ENCODE measurements at places on chromosomes 2 and 18. TPM values are rescaled to one million over a fixed set of nuclear protein-coding genes. Genes with fewer than 3 reads are reported as not detected.
A peak's percentile ranks its signal among the peaks of the same experiment; 100 is the strongest.

GRCh38 chr2:173086518-173087213, 11.0 kb downstream of the MAP3K20 start:
- no peak overlapping the region for H3K27ac ChIP-seq
- no peak for DNase-seq
- peaks cover 1% of the 10 kb centered on the region for H3K36me3 ChIP-seq
- H3K4me3 ChIP-seq = no peak overlapping the region
- peaks cover 24% of the 10 kb centered on the region for H3K27me3 ChIP-seq

- peaks cover 27% of the 10 kb centered on the region for H3K27me3 ChIP-seq
- no peak overlapping the region for H3K27ac ChIP-seq
- no peak overlapping the region for H3K4me3 ChIP-seq
- H3K4me1 ChIP-seq = peaks cover 7% of the 10 kb centered on the region
Measured at GRCh38 chr2:10887476-10887875, 24.3 kb upstream of the KCNF1 start.

CLEC4F gene
- not detected for total RNA-seq

DNA sequence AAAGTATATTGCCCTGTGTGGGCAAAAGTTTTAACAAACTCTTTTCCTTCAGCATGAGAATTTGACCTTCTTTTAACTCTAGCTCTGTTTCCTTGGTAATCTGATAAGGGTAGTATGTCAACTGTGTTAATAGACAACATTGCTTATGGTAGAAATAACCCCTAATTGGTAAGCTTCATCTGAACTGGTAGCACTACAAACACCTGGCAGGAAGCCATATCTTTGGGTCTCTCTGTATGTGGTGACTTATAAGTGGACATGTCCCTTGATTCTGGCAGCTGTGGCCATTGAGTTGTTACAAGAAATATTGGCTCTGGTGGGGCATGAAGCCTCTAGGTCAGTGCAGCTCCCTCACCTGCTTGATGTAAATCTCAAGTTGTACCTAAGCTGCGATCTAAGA, 46.9 kb downstream of the MBD5 start:
- peaks cover 8% of the 10 kb centered on the region for H3K36me3 ChIP-seq
- no peak overlapping the region for H3K4me3 ChIP-seq
- no peak overlapping the region for H3K27ac ChIP-seq

DNA sequence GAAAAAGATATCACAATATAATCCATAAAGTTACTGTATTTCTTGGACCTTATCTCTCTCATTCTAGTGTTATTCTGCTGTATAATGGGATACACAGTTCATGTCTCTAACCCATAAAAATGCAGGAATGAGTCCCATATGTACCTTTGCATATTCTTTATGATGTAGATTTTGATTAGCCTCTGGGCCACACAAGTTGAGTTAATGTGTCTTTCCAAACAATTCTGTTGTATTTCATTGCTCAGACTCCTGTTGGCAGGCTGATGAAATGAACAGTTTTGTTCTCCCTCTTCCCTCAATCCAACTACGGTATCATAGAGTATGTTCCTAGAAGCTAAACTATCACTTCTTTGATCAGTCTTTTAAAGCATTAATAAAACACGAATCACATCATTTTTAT, 113.2 kb upstream of the SATB2 start:
- H3K36me3 ChIP-seq = no peaks in the 10 kb centered on the region
- no peaks in the 10 kb centered on the region for H3K27me3 ChIP-seq
- no peaks in the 10 kb centered on the region for H3K4me1 ChIP-seq
- no peak overlapping the region for H3K4me3 ChIP-seq
- DNase-seq = no peak

DNA sequence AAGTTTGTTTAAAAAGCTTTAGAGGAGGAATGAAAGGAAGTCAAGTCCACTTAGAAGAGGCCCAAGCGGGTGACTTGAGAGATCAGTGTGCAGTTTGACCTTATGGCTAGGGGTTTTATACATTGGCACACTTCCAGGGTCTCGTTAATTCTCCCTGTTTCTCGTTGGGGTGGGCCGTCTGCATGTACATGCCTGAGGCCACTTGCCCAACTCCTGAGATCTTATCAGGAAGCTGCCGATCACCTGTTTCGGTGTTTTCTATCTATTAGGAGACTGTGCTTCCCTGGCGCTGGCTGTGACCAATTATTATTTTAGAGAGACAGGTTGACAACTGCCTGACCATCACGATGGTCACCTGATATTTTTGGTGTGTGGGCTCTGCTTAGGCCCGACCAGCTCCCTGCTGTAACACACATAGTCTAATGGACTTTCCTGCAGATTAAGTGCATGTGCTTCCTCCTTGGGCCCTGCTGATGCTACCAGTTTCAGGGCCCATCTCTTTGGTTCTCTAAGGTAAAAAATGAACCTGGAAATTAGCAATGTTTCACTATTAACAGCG, 31.0 kb upstream of the MSH6 start:
- no peak for DNase-seq
- H3K27me3 ChIP-seq = peaks cover under 1% of the 10 kb centered on the region
- peaks cover 12% of the 10 kb centered on the region for H3K4me1 ChIP-seq
- H3K4me3 ChIP-seq = peak overlapping the region; percentile 47
- peaks cover 7% of the 10 kb centered on the region for H3K36me3 ChIP-seq

- no peak overlapping the region for H3K4me3 ChIP-seq
- no peak for DNase-seq
- no peak overlapping the region for H3K27ac ChIP-seq
- H3K36me3 ChIP-seq = no peaks in the 10 kb centered on the region
Measured at GRCh38 chr2:215489288-215489848, 53.5 kb upstream of the FN1 start.

- no peak for DNase-seq
- H3K4me3 ChIP-seq = no peak overlapping the region
- H3K4me1 ChIP-seq = peaks cover 40% of the 10 kb centered on the region
- no peak overlapping the region for H3K27ac ChIP-seq
Measured at GRCh38 chr18:49177071-49177470, 226.3 kb upstream of the SMAD7 start.

- H3K4me3 ChIP-seq = no peak overlapping the region
- no peak overlapping the region for H3K27ac ChIP-seq
- no peak for DNase-seq
- H3K4me1 ChIP-seq = peaks cover 7% of the 10 kb centered on the region
- H3K27me3 ChIP-seq = no peaks in the 10 kb centered on the region
- no peaks in the 10 kb centered on the region for H3K36me3 ChIP-seq
Measured at GRCh38 chr2:23684395-23685176, 242.3 kb downstream of the ATAD2B start.

RAB6D gene
- total RNA-seq = not detected
